ENCODE measurements at places on chromosomes 2 and 18.

DNA sequence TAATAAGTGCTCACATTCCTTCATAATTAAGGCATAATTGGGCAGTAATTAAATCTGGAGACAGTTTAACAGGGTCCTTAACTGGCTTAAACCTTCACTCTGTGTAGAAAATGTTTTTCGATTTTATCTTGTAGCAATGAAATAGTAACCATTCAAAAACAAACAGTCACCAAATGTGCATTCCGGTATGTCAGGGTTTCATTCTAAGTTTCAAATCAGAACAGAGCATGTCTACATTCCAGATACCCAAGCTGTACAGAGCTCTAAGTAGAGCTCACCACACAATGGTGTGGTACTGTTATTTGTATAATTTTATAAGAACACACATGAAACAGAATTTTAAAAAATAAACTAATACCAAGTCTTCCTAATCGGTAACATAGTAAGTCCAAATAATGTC is 52.6 kb downstream of the SMAD2 start:
- no peak for DNase-seq

DNA sequence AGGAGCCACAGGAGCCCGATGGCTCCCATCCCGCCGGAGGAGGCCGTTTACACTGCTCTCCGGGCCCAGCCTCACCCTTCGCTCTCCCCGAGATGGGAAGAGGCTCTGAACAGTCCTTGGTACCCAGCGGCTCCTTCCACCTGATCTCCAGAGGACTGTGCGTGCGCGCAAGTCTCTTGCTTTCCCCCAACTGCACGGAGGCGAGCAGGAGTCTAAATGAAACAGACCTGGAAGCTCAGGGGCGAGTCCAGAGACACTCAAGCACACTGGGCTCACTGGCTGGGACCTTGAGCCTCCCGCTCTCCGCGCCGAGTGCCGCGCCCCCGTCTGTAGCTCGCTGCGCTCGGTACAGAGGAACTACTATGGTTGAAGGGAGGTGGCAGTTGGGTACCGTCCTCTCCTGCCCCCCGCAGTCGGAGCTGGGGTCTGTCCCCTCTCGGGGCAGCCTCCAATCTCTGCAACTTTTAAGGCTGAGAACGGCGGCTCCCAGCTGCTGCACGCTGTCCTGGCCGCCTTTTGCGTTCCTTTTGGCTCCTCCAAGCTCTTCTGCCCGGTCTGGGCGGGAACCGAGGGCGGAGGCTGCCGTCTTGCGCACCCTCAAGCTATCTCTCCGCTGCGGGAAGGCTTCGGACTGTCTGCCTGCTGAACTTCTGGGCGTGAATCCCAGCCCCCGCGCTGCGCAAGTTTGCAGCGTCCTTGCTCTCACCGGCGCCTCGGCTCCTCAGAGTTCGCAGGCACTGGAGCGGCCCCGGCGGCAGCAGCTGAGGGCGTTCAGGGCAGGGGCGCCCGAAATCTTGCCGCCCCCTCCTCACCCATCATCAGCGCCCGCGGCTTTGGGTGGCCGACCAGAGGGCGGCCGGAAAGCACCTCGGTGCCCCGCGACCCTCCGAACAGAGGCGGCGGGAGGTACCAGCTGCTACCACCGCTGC is 491 bp downstream of the ALK start:
- no peak for DNase-seq

DNA sequence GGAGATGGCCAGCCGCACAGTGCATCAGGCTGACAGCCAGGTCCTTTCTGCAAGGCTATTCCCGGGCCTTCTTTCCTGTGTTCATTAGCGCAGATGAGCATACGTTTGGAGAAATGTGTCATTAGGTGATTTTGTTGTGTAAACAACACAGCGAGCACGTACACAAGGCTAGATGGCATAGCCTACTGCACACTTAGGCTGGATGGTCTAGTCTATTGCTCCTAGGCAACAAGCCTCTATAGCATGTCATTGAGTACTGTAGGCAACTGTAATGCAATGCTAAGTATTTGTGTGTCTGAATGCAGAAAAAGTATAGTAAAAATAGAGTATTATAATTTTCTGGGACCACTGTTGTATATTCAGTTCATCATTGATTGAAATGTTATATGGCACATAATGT is 50.9 kb upstream of the PHLPP1 start:
- no peak for DNase-seq

DNA sequence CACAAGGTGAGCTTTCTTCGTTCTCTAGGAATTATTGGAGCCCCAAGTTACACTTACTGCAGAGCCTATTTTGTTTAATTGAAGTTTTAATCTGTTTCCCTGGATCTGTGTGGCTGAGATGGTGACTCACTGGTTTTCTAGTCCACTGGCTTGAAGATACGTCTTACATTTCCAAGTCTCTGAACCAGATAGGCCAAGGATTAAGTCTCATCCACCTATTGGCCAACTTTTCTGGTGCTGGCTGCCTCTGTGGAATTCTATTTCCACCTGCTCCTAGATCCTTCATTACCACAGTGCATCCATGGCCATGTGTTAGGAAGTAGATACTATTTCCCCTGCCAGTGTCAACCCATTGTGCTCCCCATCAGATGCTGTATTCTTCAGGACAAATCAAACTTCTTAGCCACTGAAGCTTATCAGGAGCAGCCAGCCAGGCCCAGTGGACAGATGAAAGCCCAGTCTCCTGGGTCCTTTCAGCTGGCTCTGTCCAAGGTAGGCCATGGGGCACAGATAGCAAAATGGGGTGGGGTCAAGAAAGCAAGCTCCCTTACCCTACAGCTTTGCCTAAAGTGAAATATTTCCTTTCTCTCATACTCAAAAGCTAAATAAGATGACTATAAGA is 198.8 kb upstream of the TCF4 start:
- no peak for DNase-seq

DNA sequence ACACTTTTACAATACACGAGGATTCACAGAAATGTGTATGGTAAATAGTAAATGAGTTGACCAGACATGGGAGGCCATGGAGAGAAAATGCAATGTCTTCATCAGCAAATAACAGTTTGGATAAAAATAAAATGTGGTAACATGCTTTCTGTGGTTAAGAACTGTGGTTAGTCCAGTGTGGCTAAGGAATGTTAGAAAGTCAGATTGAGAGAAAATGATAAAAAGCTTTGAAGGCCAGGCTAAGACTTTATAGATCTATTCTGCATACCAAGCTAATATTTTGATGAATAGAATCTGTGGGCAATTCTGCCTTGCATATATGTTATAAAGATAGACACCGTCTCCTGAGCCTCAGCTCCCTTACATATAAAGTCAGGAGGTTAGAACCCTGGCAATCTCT is 215.9 kb downstream of the SOX11 start:
- no peak for DNase-seq

DNA sequence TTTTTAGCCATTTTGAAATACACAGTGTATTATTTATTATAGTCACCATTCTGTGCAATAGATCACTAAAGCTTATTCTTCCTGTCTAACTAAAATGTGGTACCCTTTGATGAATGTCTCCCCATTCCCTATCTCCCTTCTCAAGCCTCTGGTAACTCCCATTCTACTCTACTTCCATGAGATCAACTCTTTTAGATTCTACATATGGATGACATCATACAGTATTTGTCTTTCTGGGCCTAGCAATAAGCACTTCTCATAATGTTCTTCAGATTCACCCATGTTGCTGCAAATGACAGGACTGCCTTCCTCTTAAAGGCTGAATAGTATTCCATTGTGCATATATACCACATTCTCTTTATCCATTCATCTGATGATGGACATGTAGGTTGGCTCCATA is 210.9 kb downstream of the PID1 start:
- DNase-seq = no peak

DNA sequence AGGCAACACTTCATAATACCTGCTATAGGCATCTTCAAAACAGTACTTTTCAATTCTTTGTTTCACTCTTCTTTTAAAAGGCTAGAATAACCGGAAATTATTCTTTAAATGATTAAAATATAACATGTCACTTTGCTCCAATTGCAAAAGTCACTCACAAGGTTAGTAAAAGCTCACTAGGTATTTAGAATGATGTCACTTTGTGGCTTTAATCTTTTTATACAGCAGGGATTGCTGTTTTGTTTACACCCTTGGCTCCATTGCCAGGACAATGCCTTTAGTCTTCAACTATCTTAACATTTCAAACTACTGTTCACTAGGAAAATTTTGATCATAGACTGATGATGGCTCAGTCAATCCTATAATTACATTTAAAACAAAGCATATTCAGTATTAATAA is 157.1 kb downstream of the BAZ2B start:
- DNase-seq = no peak

DNA sequence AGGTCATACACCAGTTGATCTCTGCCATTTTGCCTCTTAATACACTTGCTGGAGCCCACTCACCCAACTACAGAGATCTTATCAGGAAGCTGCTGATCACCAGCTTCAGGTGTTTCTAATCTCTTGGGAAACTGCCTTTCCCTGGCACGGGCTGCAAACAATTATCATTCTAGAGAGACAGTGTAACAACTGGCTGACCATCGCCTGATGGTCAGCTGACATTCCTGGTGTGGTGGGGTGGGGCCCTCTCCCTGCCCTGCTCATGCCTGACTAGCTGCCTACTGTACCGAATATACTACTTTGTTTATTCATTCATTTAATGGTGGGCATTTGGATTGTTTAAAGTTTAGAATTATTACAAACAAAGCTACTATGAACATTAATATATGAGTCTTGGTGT is 311.5 kb downstream of the CBLN2 start:
- no peak for DNase-seq

GRCh38 chr2:225028572-225028971 is 13.7 kb downstream of the DOCK10 start:
- DNase-seq = no peak

DNA sequence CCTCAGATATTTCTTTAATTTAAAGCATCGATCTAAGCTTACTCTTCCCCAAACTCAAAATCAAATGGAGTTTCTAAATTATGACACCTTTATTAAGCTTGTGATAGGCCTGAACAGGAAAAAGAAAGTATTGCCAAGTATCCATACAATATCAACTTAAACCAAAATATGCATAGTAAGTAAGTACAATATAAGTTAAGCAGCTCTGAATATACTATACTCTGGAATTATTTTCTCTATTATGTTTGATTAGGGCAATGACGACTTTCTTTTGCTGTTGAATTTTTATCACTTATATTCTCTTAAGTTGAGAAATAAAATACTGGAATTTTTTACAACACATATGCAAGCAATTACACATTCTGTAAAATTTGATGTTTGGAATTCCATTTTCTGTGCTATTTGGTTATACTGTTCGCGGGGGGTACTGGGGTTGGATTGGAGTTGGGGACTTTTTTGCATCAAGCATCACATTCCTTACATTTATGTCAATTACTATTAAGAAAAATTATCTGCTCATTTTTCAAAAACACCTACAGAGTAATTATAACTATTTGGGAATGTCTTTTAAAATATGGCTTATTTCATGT is 2.2 kb downstream of the COL5A2 start:
- DNase-seq = no peak

DNA sequence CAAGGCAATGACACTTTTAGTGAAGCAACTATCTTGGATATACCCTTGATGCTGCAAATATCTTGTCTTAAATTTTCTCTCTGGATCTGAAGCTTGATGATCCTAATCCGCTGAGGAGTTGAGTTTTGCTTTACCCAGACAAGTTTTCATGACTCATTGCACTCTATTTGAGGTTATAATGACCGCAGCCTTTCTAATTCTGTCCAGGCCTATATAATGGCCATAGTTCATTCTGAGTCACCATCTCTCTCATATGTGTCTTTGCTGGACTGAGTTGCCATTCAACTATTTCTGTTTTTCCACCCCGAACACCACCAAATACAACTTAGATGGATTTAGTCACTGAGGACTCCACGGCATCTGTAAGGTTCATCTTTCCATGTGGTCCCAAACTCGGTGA is 802.1 kb upstream of the FAM98A start:
- DNase-seq = no peak

DNA sequence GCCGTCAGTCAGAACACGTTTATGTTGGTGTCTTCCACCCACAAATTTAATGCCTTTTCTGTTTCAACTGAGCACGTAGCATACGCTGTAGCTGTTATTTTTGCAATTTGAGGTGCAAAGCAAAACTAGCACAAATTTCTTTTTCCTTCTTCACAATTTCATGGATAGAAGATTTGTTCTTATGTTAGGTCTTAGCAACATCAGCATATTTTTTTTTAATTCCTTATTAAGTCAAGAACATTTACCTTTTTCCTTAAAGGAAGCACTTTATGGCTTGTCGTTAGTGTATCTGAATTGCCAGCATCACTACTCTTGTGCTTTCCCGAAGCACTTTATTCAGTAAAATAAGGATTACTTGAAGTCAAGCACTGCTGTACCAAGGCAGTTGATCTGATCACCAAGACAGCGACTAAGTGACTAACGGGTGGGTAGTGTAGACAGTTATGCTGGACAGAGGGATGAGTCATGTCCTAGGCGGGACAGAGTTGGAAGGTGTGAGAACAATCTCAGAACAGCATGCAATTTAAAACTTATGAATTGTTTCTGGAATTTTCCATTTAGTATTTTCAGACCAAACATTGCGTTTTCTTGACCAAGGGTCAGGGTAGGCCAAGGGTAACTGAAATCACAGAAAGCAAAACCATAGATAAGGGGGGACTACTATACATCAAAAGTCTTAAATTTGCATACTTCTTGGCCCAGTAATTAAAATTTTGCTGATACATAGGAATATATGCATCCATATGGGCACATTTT is 13.3 kb downstream of the BABAM2 start:
- DNase-seq = no peak

- no peak for DNase-seq
These were observed 21.1 kb downstream of the STAM2 start for GRCh38 chr2:152154462-152154861.

- DNase-seq = no peak
These were observed 168.2 kb downstream of the FAM210A start for GRCh38 chr18:13558124-13558523.

- no peak for DNase-seq
These were observed 107.9 kb downstream of the KLHL29 start for GRCh38 chr2:23492921-23493320.

GRCh38 chr2:237156857-237157779 is 71.4 kb downstream of the COPS8 start:
- no peak for DNase-seq

- DNase-seq = no peak
These were observed 43.8 kb upstream of the KCNE4 start for GRCh38 chr2:223008162-223008561.

- DNase-seq = no peak
These were observed 180.3 kb downstream of the ZBTB7C start for GRCh38 chr18:48228841-48229240.

DNA sequence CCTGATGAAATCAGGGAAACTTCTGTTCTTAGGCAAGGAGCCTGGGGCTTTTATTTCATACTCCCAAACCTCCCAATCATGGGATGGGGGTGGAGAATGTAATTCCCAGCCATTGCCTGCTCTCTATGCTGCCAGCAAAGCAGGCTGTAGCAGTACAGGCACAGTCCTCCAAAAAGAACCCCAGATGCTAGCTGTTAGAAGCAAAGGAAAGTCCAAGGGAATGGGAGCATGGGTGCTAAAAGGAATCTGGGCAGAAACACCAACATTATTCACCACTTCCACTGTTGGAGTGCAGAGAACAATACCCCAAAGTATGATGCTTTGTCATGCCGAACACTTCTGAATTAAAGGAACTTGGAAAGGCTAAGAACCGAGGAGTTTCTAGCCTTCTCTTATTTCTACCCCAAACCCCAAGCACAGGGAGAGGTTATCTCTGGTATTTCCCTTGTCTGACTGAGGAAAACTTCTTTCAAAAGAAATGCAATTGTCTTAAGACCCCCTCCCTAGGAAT is 24.7 kb downstream of the MDH1 start:
- no peak for DNase-seq

- no peak for DNase-seq
These were observed 13.1 kb upstream of the MLPH start for GRCh38 chr2:237473878-237474441.
